ENCODE measurements at places on chromosomes 2 and 18. TPM values are rescaled to one million over a fixed set of nuclear protein-coding genes. Genes with fewer than 3 reads are reported as not detected.

FRZB gene
- polyA plus RNA-seq, result not detected

HPCAL1 gene
- 99.5 TPM for polyA plus RNA-seq

- no peak for DNase-seq
These were observed 27.9 kb downstream of the ZCCHC2 start for GRCh38 chr18:62550746-62551145.

- no peak for DNase-seq
These were observed 50.2 kb upstream of the CHST9 start for GRCh38 chr18:27235218-27235870.

- no peak for DNase-seq
These were observed 587.9 kb downstream of the NRXN1 start for GRCh38 chr2:50443868-50444630.

DNA sequence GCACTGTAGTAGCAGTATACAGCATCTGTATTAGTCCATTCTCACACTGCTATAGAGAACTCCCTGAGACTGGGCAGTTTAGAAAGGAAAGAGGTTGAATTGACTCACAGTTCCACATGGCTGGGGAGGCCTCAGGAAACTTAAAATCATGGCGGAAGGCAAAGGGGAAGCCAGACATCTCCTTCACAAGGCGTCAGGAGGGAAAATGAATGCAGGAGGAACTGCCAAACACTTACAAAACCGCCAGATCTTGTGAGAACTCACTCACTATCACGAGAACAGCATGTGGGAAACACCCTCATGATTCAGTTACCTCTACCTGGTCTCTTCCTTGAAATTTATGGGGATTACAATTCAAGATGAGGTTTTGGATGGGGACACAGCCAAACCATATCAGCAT, 25.4 kb downstream of the MAP4K4 start:
- peak; percentile 85 for DNase-seq

C1GALT1C1L gene
- not detected for polyA plus RNA-seq

PKDCC gene
- not detected for polyA plus RNA-seq

- DNase-seq, result no peak
These were observed 21.0 kb upstream of the CTLA4 start for GRCh38 chr2:203846490-203847105.

DNA sequence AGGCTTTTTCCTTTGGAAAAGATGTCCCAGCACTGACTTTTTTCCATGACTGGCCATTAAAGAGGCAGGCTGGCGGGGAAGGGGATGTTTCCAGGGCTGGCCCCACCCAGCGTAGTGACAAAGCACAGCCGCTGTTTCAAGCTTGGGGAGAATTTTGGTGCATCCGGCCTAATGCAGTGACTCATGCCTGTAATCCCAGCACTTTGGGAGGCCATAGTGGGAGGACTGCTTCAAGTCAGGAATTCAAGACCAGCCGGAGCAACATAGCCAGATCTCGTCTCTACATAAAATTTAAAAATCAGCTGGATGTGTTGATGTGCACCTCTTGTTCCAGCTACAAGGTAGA, 78.0 kb upstream of the SH3BP4 start:
- no peak for DNase-seq

- no peak for DNase-seq
These were observed 32.1 kb upstream of the RHOB start for GRCh38 chr2:20414806-20415205.
